Kidney glomerular epithelial cell (primary cell): ENCODE measurements at places on chromosomes 7 and 10.

DNA sequence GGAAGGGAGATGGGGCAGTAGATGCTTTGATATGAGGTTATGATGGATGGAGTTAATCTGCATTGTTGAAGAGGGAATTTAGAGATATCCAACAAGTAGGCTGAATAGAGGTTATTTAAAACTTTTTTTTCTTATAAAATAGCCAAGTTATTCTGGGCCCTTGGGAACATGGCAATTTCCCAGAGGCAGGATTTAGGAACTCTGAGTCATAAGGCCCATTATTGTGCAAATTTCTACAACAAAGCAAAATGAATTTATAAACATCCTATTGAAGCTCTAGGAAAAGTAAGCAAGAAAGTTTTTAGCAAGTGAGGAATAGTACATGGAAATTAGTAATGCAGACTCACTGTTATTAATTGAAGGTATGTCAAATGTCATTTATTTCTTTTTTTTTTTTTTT lies 160.9 kb upstream of the NPY start:
- DNase-seq: no peak

GRCh38 chr7:28675429-28675828 lies 263.1 kb downstream of the CREB5 start:
- no peak for DNase-seq

DNA sequence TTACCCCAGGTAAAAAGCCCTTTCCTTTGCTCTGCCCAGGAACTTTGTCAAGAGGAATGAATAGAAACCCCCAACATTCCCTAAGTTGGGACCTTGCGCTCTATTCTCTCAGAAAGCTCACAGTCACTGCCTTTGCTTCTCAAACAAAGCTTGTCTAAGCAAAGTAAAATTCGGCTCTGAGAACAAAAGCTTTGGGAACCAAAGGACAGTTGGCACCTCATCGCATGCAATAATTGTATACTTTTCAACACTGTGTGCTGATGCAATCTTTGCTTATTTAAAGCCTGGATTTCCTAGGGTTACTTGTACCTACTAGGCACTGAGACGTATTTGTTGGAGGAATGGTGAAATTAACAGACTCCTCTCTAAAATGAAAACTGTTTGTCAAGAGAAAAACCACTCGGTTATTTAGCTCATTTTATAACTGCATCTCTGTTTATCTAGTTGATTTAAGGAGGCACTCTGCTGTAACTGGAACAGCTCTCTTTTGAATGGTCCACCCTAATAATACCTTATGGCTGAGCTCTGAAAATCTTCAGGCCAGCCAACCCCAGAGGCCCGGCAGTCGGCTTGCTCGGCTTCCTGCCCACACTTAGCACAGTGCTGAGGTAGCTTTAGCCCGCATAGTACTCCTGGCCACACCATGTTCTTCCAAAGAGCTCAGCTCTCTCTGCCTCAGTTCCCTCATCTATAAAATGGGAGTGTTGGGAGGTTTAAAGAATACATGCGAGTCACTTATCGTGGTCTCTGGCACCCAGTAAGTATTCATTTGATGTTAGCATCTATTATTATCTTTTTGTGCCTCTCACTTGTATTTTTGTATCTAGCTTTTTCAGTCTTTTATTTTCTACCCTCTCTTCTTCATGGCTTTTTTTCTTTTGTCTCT lies 80.2 kb upstream of the PRR15 start:
- DNase-seq: no peak

GRCh38 chr10:78269060-78269459 lies 235.4 kb downstream of the RPS24 start:
- no peak for DNase-seq

GRCh38 chr7:102036958-102037357 lies 219.5 kb downstream of the CUX1 start:
- no peak for DNase-seq

DNA sequence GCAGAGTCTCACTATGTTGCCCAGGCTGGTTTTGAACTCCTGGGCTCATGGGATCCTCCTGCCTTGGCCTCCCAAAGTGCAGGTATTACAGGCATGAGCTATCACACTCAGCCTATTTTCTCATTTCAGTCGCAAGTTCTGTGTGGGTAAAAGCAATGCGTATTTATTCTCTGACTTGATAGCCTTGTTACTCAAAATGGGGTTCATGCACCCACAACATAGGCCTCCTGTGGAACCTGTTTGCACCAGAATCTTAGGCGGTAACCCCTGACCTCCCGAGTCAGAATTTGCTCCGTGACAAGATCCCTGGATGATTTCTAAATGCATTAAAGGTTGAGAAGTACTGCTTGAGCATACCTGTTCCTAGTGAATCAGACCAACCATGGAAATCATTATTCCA lies 7.3 kb downstream of the IL2RA start:
- DNase-seq: no peak

GRCh38 chr10:91891125-91892001 lies 17.9 kb downstream of the FGFBP3 start:
- no peak for DNase-seq

- no peak for DNase-seq
Measured at GRCh38 chr10:14820775-14821154, 17.1 kb downstream of the CDNF start.

DNA sequence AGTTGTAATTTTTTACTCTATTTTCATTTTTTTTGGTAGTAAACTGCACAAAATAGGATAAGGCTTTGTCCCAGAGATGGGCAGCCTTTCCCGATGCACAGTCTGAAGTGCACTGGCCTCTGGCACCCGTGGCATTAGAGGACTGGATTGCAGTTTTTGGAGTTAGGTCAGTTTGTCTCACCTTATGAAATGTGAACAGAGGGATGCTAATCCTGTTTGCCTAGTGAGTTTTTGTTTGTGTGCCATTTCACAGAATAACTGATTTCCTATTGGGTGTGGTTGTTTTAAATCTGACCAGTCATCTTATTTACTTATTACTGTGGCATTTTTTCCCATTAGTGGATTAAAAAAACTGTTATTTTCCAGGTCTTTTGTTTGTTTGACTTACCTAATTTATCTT lies 109.5 kb upstream of the GATA3 start:
- no peak for DNase-seq

DNA sequence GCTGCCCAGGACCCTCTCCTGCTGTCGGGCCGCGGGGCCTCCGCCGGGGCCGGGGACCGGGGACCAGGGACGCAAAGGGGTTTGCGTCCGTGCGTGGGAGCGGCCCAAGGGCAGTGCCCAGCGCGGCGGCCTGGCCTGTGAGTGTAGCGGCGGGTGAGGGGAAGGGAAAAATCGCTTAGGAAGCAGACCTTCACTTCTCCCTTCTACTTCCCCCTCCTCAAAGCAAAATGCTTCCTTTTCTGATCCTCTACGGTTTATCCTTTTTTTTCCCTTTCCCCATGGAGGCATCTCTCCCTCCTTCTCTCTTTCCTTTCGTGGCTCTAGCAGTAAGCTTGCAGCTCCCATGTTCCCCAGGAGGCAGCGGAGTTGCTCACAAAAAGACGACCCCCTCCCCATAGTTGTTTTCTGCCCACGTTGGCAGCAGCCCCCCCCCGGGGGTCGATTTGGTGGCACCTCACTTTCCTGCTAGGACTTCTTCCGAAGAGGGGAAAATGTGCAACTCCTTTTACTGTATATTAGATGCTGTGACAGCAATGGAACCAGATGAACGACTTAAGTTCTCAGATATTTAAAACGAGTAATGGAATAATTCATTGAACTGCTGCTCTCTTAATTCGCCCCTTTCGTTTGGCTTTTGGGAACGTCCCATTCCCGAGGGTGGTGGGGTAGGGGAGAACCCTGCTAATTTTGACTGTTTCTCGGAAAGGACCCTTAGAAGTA lies 724 bp downstream of the CAPZA2 start:
- DNase-seq: peak; percentile 65

DNA sequence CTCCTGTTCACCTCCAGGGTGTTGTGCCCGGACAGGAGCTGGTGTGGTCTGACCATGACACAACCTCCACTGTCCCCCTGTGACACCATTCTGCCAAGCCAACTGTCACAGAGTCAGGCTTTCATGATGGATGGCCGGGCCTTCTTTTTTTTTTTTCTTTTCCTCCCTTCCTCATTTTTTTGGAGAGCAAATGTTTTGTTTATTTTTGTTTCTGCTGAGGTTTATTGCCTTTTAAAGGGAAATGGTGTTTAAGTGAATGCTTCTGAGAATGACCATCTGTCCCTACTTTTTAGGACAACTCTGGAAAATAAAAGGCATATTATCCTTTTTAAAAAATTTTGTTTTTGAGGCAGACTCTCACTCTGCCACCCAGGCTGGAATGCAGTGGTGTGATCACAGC lies 115.1 kb upstream of the NPS start:
- no peak for DNase-seq

DNA sequence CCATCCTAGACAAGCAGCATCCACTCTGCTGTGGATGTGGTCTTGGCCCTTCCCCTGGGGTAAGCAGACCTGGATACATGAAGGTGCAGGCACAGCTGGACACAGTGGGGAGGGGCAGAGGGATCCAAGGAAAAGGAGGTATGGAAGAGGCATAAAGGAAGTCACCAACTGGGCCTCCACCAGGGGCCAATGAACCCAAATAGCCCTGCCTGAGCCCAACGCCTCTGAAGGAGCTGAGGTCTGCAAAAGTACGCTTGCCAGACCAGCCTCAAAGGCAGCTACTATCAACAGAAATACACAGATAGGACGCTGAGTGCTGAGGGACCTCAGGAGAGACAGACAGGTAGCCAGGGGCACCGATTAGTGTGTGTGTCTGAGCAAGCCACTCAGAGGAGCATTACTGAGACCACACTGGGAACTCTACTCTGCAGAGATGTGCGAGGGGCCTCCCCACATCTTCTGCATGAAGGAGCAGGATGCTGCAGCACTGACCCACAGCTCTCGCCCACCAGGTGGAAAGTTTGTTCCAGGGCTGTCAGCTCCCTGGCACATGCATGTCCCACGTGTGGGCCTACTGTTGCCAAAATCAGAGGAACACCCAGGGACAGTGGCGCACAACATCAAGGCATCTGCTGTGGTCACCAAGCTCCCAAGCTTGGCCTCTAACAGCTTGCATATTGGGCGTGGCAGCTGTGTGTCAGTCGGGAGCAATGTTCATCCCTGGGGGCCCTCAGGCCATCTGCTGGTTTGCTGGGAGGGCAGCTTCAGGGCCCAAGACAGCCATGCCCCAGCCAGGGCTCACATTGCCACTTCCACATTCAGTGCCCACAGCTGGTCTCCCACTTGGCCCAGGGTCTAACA lies 40.0 kb downstream of the MKI67 start:
- no peak for DNase-seq

GRCh38 chr10:77932016-77932715 lies 5.6 kb upstream of the DLG5 start:
- DNase-seq: no peak

- DNase-seq: no peak
Measured at GRCh38 chr7:90111-91063, 102.0 kb upstream of the FAM20C start.

DNA sequence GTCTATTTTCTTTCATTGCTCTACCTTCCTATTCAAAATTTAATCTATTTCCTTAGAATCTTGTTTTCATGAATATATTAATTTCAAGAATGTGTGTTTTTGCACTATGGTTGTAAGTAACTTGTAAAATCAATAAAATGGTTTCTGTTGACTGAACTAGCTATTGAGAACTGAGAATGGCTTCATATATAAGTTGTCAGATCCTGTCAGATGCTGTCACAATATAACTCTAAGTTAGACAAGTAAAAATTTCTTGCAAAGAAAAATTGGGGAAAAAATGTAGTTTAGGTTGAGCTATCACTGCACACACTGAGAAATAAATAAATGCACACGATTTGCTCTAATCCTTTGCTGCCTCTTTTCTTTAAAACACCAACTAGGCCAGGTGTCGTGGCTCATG lies 89.8 kb downstream of the RAB11FIP2 start:
- no peak for DNase-seq

DNA sequence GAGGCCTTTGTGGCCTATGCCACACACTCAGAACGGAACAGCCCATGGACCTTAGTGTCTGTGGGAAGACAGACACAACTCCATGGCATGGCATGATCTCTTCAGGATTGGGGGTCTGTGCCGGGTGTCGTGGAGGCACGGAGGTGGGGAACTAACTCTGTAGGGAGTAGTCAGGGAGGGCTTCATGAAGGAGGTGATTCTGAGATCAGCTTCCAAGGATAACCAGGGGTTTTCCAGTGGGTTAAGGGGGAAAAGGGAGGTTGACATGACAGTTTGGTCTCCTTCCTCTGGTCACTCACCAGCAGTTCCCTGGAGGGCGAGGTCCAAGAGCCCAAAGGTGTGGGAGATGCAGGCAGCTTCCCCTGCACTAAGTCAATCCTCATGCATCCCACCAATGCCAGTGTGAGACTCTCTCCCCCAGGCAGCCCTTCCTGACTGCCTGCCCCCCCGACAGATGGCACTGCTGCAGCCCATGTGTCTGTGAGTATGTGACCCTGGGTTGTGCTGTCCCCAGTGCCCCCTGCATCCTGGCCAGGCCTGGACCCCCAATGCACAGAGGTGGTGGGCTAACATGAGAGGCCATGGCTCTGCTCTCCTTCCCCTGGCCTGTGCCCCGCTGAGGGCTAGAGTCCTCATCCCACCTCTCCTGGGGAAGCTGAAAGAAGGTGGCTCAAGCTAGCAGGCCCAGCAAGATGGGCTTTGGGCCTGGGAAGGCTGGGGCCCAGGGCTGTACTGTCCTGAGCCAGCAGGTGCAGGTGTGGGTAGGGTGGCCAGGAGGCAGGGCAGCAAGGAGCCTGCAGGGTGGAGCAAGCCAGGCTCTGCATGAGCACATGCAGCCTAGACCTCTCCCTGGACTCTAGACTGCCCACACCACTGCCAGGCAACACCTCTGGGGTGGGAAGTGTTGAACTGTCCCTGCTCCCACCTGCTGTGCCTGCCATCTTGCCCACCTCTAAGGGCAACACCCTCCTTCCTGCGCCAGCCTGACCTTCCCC lies 39.7 kb downstream of the RASGEF1A start:
- no peak for DNase-seq

GRCh38 chr7:138885383-138886147 lies 87.6 kb upstream of the ATP6V0A4 start:
- DNase-seq: no peak

- DNase-seq: no peak
Measured at GRCh38 chr10:117130862-117131375, 7.2 kb downstream of the VAX1 start.

DNA sequence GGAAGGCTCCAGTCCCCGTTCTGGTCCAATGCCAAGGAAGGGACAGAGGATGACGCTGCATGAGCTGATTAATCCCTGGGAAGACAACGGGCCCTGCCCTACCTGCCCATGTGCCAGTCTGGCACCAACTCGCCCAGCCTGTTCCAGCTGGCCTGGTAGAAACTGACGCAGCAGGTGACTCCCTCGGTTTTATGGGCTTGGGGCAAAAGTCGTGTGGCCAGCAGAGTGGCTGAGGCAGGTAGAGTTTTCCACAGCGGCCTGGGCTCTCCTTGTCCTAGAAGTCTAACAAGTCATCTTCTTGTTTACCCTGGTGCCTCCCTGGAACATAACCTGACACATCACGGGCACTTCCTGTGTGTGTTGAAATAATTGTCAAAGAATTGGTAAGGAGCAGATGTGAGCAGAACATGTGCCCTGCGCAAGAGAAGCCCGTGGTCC lies 20.4 kb upstream of the LMTK2 start:
- DNase-seq: no peak

- DNase-seq: no peak
Measured at GRCh38 chr10:125840955-125841354, 17.6 kb downstream of the BCCIP start.
